A172 (cell line): ENCODE measurements at places on chromosomes 3 and 15. TPM values are rescaled to one million over a fixed set of nuclear protein-coding genes. Genes with fewer than 3 reads are reported as not detected.

GRK7 gene
- total RNA-seq, result not detected in 2 replicates

PPP4R2 gene
- total RNA-seq, result 54.8 and 69.0 TPM in 2 replicates

MORC1 gene
- total RNA-seq, result not detected in 2 replicates

GRCh38 chr3:94305835-94306611 lies 243.2 kb downstream of the NSUN3 start:
- no peak for DNase-seq

DNA sequence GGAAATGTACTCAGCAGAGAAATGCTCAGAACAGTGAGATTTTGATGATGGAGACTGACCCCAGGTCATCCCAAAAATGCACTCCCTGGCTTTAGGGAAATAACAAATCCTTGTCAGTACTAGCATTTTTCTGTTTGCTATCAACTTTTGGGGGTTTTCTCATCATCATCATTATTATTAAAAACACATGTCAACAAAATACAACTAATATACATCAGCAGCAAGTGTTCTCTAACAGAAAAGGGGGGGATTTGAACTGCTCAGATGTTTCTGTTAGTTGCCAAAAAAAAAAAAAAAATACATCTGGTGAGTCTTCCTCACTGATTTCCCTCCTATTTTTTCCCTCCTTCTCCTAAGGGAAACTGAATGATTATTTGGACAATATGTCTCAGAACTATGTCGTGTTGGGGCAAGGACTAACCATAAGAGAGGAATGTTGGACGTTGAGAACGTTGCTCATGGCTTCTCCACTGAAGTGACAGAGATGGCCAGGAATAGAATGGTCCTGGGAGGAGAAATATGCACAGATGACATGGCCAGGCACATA lies 230.0 kb upstream of the MCTP2 start:
- DNase-seq, result no peak

GRCh38 chr3:39082666-39083313 lies 24.6 kb downstream of the GORASP1 start:
- DNase-seq, result no peak

DNA sequence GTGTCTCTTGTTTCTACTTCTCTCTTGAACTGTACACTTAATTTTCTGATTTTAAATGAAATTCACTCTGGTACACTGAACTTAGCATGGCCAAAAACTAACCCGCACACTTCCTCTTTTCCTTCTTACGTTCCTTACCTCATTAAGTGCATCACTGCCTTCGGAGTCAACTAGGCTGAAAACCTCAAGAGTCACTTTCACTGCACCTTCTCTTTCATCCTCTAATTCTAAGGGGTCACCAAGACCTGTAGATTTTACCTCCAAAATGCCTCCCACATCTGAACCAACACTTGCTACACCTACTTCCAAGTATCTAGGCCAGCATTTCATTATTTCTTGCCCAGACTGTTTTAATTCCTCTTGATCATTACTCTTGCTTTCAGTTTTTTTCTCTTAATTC lies 6.6 kb downstream of the CBLB start:
- no peak for DNase-seq

GRCh38 chr3:103786296-103786695 lies 1351.5 kb downstream of the ZPLD1 start:
- no peak for DNase-seq
